ENCODE measurements at places on chromosomes 6 and 20. TPM values are rescaled to one million over a fixed set of nuclear protein-coding genes. Genes with fewer than 3 reads are reported as not detected.

The MYL9 gene
- 29.0 TPM for total RNA-seq

The AGER gene
- total RNA-seq: 1.8 TPM

The HTR1E gene
- total RNA-seq: not detected

The DNAH8 gene
- total RNA-seq: not detected

The TSHZ2 gene
- not detected for total RNA-seq

The GRM1 gene
- total RNA-seq: not detected

The TMEM170B gene
- total RNA-seq: 0.86 TPM

The CST4 gene
- not detected for total RNA-seq

The METTL24 gene
- total RNA-seq: not detected

The THBS2 gene
- not detected for total RNA-seq

The BMP6 gene
- 18.9 TPM for total RNA-seq

The ADGB gene
- total RNA-seq: not detected

The SRMS gene
- 0.18 TPM for total RNA-seq

The COL21A1 gene
- 0.60 TPM for total RNA-seq

The PRSS35 gene
- total RNA-seq: 0.12 TPM

The NOTCH4 gene
- 0.63 TPM for total RNA-seq

The BACH2 gene
- 0.69 TPM for total RNA-seq

The MAS1 gene
- not detected for total RNA-seq

The TMEM200A gene
- total RNA-seq: not detected

The PGBD1 gene
- 4.8 TPM for total RNA-seq

The PHACTR2 gene
- 3.7 TPM for total RNA-seq

The TRIM31 gene
- 1.1 TPM for total RNA-seq

The OLIG3 gene
- total RNA-seq: not detected

The RFX6 gene
- not detected for total RNA-seq

The RUNX2 gene
- total RNA-seq: 1.2 TPM

The TLDC2 gene
- not detected for total RNA-seq

The SMIM26 gene
- 159 TPM for total RNA-seq

Data from A549 treated with ZK216348 at 1 μM for 4 hours (cell line).